Left kidney (tissue), 8 donors: ENCODE measurements at places on chromosomes 4 and X. TPM values are rescaled to one million over a fixed set of nuclear protein-coding genes. Genes with fewer than 3 reads are reported as not detected.

HPSE gene
- 1.1 TPM for polyA plus RNA-seq

EIF1AX gene
- 97.2 TPM for polyA plus RNA-seq

C4orf36 gene
- polyA plus RNA-seq: 1.4 TPM

RHOXF1 gene
- 3.0 TPM for polyA plus RNA-seq

POU3F4 gene
- 7.8 TPM for polyA plus RNA-seq

SPOCK3 gene
- 12.3 TPM for polyA plus RNA-seq

FOXP3 gene
- polyA plus RNA-seq: 0.85 TPM

FAM47B gene
- not detected for polyA plus RNA-seq

SPANXB1 gene
- polyA plus RNA-seq: not detected

MTMR8 gene
- 2.0 TPM for polyA plus RNA-seq

SCOC gene
- 140 TPM for polyA plus RNA-seq

NXF2B gene
- 1.8 TPM for polyA plus RNA-seq

NR0B1 gene
- 0.10 TPM for polyA plus RNA-seq

SOWAHB gene
- polyA plus RNA-seq: 5.0 TPM

WDR17 gene
- polyA plus RNA-seq: 16.2 TPM

PRDM8 gene
- 1.5 TPM for polyA plus RNA-seq

CAPN6 gene
- 26.3 TPM for polyA plus RNA-seq

P2RY8 gene
- polyA plus RNA-seq: 0.73 TPM

VCX3B gene
- polyA plus RNA-seq: 0.23 TPM

SCD5 gene
- 42.0 TPM for polyA plus RNA-seq

FRAS1 gene
- 87.6 TPM for polyA plus RNA-seq

MAOB gene
- polyA plus RNA-seq: 51.0 TPM

PRICKLE3 gene
- polyA plus RNA-seq: 5.6 TPM

EMD gene
- polyA plus RNA-seq: 68.2 TPM

ANOS1 gene
- 10.3 TPM for polyA plus RNA-seq

FREM3 gene
- polyA plus RNA-seq: 0.13 TPM

PAGE2B gene
- 0.32 TPM for polyA plus RNA-seq

OTC gene
- not detected for polyA plus RNA-seq

CDX4 gene
- polyA plus RNA-seq: not detected

PLXNA3 gene
- polyA plus RNA-seq: 60.5 TPM

RAB33A gene
- 0.52 TPM for polyA plus RNA-seq

CHST7 gene
- polyA plus RNA-seq: 1.5 TPM

TRIM75 gene
- polyA plus RNA-seq: 0.10 TPM

TMEM156 gene
- 3.0 TPM for polyA plus RNA-seq

CLNK gene
- 0.91 TPM for polyA plus RNA-seq

BMX gene
- polyA plus RNA-seq: 0.55 TPM

COL4A5 gene
- 153 TPM for polyA plus RNA-seq

RS1 gene
- 0.25 TPM for polyA plus RNA-seq

HERC6 gene
- 11.2 TPM for polyA plus RNA-seq
